Glomerular endothelial cell (primary cell): ENCODE measurements at places on chromosomes 12 and 14. TPM values are rescaled to one million over a fixed set of nuclear protein-coding genes. Genes with fewer than 3 reads are reported as not detected.

Gene ASPG
- total RNA-seq = not detected in 2 replicates

Gene GPR137C
- 0.63 and 2.1 TPM in 2 replicates for total RNA-seq

Gene BTBD7
- 22.9 and 30.4 TPM in 2 replicates for total RNA-seq

Gene RDH12
- total RNA-seq = not detected in 2 replicates

Gene COX8C
- not detected in 2 replicates for total RNA-seq

Gene L3HYPDH
- 35.8 and 74.9 TPM in 2 replicates for total RNA-seq

Gene CLEC9A
- total RNA-seq = not detected in 2 replicates

Gene CCDC38
- 0.24 TPM in 1 of 2 replicates, not detected in the other for total RNA-seq

Gene MYF5
- total RNA-seq = not detected in 2 replicates

Gene TRHDE
- total RNA-seq = 1.5 and 2.9 TPM in 2 replicates

Gene PTGER2
- 0.92 and 1.9 TPM in 2 replicates for total RNA-seq

Gene RAB21
- total RNA-seq = 25.7 and 43.8 TPM in 2 replicates

Gene PLA2G1B
- total RNA-seq = not detected in 2 replicates

Gene PRIMA1
- not detected in 2 replicates for total RNA-seq

Gene POTEG
- not detected in 2 replicates for total RNA-seq

Gene MORN3
- 0.73 and 0.88 TPM in 2 replicates for total RNA-seq

Gene RIN3
- 19.2 and 51.1 TPM in 2 replicates for total RNA-seq

Gene RPL10L
- total RNA-seq = not detected in 2 replicates

Gene PLBD1
- 0.23 and 0.29 TPM in 2 replicates for total RNA-seq

Gene A2ML1
- not detected in 2 replicates for total RNA-seq
